Stimulated activated CD8-positive, alpha-beta memory T cell treated with anti-CD3 and anti-CD28 coated beads, Interleukin-15, amount 100 ng/mL, for 48 hours (primary cell): ENCODE measurements at places on chromosomes 11 and 22.

- no peak for DNase-seq
Measured at GRCh38 chr11:96185220-96185768, 157.7 kb downstream of the MAML2 start.

- DNase-seq = no peak
Measured at GRCh38 chr11:70079691-70080090, 1.6 kb downstream of the ANO1 start.

DNA sequence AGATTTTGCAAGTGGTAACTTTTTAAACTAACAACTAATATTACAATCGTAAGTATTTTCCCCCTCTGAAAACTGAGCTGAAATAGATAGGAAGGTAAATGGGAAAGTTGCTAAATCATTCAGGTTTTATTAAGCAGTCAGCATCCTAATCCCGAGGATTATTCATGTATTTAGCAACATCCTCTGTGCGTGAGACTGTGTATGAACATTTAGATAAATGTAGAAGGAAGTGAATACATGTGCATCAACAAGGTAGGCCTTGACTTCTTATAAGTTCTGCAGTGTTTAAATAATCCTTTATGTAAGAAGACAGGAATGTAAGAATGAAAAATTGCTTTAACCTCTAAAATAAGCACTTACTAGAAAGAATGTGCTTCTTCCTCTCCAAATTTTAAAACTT lies 745.9 kb upstream of the TENM4 start:
- no peak for DNase-seq

GRCh38 chr11:15097411-15097810 lies 17.3 kb upstream of the INSC start:
- DNase-seq = no peak

GRCh38 chr11:45341372-45341771 lies 55.2 kb upstream of the SYT13 start:
- no peak for DNase-seq
